Activated CD8-positive, alpha-beta memory T cell treated with anti-CD3 and anti-CD28 coated beads, Interleukin-2, amount 10 ng/mL, durations not matched to agents 7 days and 5 days (primary cell): ENCODE measurements at places on chromosomes 13 and 19.
A peak's percentile ranks its signal among the peaks of the same experiment; 100 is the strongest.

DNA sequence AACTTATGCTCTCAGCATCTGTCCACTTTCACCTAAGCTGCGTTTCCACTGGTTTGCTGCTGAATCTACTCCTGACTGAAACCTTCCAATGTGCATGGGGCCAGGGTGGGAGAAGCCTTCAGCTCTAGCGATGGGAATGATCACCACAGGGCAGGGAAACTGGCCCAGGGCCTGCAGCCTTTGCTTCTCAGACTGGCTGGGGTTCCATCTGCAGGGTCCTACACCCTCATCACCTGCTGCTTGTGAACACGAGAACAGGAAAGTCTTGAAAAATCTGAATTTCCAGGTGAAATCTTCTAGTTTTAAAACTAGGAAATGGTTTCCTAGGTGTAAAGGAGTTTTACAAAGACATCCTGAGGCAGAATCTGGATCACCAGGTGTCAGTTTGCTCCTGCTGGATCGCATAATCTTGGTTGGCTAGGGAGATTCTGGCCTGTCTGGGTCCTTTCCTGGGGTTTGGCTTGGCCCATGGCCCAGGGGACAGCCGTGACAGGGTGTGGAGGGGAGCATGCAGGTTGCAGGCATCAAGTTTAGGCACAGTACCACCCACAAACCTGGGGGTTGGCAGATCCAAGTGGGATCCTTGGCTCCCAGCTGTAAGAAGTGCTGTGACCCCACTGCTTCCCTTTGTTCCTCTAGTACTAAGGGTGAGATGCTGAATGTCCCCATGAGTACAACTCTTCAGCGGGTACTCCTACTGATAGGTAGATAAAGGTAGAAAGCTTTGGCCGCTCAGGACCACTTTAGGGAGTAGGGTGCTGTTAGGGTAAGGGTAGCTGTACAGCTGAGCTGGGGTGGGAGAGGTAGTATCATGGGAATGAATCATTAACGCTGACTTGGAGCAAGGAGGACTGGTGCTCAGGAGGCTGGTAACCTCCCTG is 1.8 kb upstream of the UBE2M start:
- peaks cover 19% of the 10 kb centered on the region for H3K36me3 ChIP-seq
- peak overlapping the region; percentile 95 for H3K4me3 ChIP-seq
- H3K27ac ChIP-seq, result peak overlapping the region; percentile 100
- no peak for DNase-seq
- no peaks in the 10 kb centered on the region for H3K27me3 ChIP-seq
- peaks cover 78% of the 10 kb centered on the region for H3K4me1 ChIP-seq

GRCh38 chr13:37666036-37666435 is 67.5 kb upstream of the POSTN start:
- DNase-seq, result no peak
- H3K4me1 ChIP-seq, result no peaks in the 10 kb centered on the region
- no peak overlapping the region for H3K4me3 ChIP-seq

DNA sequence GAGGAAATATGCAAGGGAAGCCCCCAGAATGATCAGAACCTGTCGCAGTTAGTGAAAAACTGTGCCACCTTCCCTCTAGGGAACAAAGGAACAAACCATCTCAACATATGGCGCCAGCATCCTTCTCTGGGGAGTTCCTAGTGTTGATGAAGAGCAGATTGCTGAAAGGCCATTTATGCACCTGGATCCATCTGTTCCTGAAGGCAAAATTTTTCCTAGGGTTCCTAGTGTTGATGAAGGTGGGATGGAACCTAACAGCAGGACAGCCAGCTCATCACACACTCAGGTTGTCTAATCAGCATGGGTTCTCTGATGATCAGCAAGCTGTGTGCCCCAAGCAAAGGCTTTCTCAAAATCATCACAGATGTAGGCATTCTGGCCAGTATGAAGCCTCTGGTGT is 32.6 kb downstream of the ZNF473 start:
- H3K27ac ChIP-seq, result no peak overlapping the region
- no peaks in the 10 kb centered on the region for H3K4me1 ChIP-seq
- peaks cover 7% of the 10 kb centered on the region for H3K36me3 ChIP-seq
- H3K27me3 ChIP-seq, result no peaks in the 10 kb centered on the region
- no peak overlapping the region for H3K4me3 ChIP-seq

DNA sequence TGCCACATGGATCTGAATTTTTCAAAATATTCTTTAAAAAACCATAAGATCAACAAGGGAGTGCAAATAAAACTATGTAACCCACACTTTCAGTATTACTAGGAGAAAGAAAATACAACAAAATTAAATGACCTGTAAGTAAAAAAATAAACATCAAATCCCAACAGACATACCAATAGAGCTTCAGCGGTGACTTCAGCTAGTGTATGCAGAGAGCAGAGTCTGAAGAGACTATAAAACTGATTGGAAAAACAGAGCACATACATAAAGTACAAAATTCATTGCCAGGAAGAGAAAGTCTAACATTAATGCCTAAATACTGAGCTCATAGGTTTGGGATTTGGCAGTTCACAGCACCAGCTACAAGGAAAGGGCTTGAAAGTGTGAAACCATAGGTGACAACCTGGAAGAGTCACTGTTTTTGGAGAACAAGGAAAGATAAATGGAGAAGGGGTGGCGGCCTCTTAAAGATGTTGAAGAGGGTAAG is 291.1 kb downstream of the LMO7 start:
- H3K27me3 ChIP-seq, result peaks cover 12% of the 10 kb centered on the region
- H3K27ac ChIP-seq, result no peak overlapping the region
- H3K4me1 ChIP-seq, result no peaks in the 10 kb centered on the region
- H3K36me3 ChIP-seq, result no peaks in the 10 kb centered on the region
- no peak overlapping the region for H3K4me3 ChIP-seq
- DNase-seq, result no peak

GRCh38 chr13:39226359-39226758 is 188.1 kb downstream of the NHLRC3 start:
- no peaks in the 10 kb centered on the region for H3K4me1 ChIP-seq
- no peak overlapping the region for H3K4me3 ChIP-seq
- H3K27me3 ChIP-seq, result peaks cover 4% of the 10 kb centered on the region
- no peak for DNase-seq
- no peak overlapping the region for H3K27ac ChIP-seq

- peaks cover 11% of the 10 kb centered on the region for H3K36me3 ChIP-seq
- DNase-seq, result no peak
- no peak overlapping the region for H3K27ac ChIP-seq
These were observed 201.4 kb downstream of the DIAPH3 start for GRCh38 chr13:59962343-59962742.
